GM04504 (cell line): ENCODE measurements at places on chromosomes 2 and 18.
A peak's percentile ranks its signal among the peaks of the same experiment; 100 is the strongest.

DNA sequence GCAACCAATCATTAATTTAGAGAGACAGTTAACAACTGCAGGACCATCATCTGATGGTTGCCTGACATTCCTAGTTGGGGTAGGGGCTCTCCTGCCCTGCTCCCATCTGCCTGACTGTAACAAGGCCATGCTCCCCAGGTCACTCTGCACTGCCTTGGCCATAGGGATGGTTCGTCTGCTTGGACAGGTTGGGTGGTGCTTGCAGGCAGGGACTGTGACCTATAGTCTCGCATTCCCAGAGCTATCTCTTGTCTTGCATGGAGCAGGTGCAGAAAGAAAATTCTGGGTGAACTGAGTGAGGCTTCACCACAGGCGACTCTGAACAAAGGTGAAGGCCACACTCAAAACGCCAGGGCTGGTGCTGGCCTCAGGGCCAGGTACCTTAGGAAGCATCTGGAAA, 64.7 kb downstream of the EMILIN2 start:
- DNase-seq: no peak

- DNase-seq: no peak
Measured at GRCh38 chr2:202378662-202379358, 2.7 kb downstream of the BMPR2 start.

DNA sequence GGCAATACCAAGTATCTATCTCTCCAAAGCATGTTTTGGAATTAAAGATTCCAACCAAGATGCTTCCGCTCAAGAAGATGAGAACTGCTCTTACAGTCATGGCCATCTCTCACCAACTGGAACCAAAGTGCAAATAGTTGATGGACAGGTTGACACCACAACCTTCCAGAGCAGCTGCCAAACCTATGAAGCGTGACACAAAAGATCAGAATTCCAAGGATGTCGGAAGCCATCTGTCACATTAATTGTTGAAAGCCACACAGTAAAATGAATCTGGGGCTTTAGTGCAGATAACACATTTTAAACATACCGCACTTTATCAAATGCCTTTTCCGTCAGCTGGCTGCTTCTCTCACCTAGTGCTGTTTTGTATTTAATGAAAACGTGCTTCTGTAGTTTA, 195.7 kb downstream of the CDH20 start:
- DNase-seq: no peak

- DNase-seq: no peak
Measured at GRCh38 chr2:171858397-171858958, 35.6 kb downstream of the SLC25A12 start.

DNA sequence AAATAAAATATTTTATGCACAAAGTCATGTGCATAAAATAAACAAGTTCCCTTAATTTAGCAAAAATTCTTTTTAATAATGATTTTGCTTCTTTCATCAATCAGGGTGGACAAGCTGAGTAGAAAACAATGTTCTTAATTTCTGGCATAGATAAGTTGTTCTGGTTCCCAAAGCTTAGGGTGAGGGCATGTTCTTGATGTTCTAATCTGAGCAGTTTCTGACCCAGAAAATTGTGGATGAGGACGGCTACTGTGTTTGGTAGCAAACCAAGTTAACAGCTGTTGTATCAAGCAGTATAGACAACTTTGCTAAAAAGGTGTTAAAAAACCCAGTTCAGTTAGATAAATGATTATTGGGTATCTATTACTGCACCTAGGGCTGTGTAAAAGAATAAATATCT, 158.9 kb downstream of the PDE1A start:
- DNase-seq: no peak

GRCh38 chr2:70552501-70553333, 909 bp downstream of the TGFA start:
- DNase-seq: no peak

DNA sequence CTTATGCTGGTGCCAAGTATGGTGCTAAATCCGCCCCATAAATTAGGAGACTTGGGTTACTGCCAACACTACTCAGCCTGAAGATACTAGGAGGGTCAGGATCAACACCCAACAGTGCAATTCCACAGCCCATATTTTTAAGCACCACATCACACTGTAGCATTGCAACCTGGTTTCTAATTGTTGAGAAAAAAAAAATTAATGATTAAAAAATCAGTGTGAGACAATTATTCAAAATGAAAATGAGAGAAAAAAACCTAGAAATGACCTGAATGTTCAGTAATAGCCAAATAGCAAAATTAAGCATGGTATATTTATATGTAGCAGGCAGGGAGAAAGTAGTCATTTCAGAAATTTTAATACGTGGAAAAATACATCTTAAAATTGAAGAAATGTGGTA, 29.2 kb upstream of the HNRNPLL start:
- DNase-seq: no peak

GRCh38 chr2:12032398-12032797, 286.0 kb downstream of the LPIN1 start:
- DNase-seq: no peak

- DNase-seq: no peak
Measured at GRCh38 chr18:7941533-7941932, 374.4 kb downstream of the PTPRM start.

DNA sequence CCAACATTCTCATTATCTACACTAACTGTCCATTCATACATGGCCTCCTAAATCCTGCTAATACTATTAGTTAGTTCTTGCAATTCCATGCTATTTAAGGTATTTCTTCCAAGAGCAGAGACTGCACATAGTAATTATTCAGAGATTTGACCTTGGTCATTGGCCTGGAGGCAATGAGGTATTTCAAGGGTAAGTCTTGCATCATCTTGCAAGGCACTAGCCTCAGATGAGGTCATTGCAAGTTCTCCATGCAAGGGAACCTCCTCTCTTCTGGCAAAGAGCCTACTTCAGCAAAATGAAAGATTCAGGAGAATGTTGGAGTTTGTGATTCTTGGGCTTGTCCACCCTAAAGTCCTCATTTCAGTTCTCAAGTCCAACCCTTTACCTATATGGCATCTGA, 48.5 kb upstream of the IKZF2 start:
- DNase-seq: no peak

- no peak for DNase-seq
Measured at GRCh38 chr2:168030862-168031624, 216.4 kb downstream of the STK39 start.

DNA sequence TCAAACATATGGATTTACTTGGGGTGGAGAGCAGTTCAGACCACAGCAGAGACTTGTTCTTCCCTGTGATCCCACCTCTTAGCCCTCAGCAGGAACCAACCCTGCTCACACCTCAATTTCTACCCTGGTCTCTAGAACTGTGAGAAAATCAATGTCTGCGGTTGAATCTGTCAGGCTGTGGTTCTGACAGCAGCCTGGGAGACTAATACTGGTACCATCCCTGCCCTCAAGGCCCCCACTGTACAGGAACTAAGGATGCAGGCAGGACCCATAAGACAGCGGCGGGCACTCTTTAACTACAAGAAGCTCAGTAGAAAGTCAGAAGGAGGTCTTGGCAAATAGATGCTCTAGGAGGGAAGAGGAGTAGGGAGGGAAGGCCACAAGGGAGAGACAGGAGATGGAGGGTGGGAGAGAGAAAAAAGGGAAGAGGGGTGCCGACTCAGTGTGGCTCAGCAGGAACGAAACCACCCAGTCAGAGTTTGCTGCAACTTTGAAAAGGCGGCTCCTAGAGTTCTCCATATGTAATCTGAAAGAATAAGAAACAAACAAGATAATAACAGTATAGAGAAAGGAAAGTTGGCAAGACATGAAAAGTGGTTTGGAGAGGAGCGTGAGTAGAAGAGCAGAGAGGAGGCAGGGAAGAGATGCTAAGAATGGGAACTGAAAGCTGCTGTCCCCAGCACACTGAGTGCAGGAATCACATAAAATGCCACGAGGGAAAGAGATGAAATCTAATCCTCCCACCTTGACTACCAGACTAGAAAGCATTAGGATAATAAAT, 323.9 kb upstream of the ID2 start:
- DNase-seq: no peak

GRCh38 chr2:84970210-84970867, 622 bp upstream of the KCMF1 start:
- DNase-seq: no peak

GRCh38 chr2:70931376-70932000, 4.2 kb upstream of the ATP6V1B1 start:
- no peak for DNase-seq

DNA sequence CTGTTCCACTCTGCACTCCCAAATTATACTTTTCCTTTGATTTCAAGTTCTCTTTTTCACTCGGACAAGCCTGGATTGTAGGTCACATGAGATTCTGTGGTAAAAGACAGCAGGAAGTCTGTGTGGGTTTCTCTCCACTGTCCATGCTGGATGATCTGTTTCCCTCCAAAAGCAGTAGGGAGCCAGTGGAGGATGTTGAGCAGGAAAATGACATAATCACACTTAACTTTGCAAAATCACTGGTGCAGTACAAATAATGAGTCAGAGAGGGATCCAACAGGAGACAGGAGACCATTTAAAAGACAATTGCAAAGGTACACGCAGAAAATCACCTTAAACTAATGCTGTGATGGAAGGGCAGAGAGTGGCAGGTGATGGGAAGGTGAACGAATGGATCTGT, 301.3 kb downstream of the ZNF407 start:
- peak; percentile 8 for DNase-seq

DNA sequence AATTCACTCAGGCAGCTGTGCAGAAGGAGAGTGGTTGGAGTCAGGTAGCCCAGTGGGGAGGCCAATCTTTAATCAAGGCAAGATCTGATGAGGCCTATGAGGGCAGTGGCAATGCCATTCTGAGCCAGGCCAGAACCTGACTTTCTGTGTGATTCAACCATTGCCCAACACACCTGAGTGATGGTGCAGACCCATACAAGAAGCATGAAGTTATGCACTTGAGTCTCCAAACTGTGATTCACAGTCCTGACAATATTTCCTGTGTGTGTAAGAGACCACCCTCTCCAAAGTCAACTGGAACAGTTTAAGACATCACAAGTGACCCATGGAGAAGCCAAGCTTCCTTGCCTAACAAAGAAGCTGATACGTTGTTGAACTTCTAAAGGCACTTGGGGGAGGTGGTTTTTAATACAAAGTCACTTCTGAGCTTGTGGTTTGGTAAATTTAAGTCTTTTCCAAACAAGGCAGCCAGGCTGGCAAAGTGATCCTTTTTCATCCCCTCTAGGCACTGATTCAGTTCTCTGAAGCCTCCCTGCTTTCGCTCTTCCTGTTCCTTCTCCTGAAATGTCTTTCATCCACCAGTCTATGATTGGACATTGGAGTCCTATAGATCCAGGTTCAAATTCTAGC, 49.0 kb downstream of the VSNL1 start:
- DNase-seq: no peak

GRCh38 chr2:130335226-130335625, 7.5 kb upstream of the IMP4 start:
- no peak for DNase-seq

DNA sequence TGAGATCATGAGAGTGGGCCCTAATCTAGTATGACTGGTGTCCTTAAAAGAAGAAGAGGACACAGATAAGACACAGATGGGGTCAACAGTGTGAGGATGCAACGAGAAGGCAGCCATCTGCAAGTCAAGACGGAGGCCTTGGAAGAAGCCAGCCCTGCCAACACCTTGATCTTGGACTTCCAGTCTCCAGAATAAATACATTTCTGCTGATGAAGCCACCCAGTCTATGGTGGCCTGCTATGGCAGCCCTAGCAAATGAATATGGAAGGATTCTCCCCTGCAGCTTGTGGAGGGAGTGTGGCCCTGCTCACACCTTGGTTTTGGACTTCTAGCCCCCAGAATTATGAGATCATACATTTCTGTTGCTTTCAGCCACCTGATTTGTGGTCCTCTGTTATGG, 12.3 kb downstream of the CTIF start:
- no peak for DNase-seq

GRCh38 chr2:236936446-236936940, 149.2 kb upstream of the COPS8 start:
- DNase-seq: no peak

GRCh38 chr2:20675701-20676352, 8.9 kb downstream of the GDF7 start:
- no peak for DNase-seq

DNA sequence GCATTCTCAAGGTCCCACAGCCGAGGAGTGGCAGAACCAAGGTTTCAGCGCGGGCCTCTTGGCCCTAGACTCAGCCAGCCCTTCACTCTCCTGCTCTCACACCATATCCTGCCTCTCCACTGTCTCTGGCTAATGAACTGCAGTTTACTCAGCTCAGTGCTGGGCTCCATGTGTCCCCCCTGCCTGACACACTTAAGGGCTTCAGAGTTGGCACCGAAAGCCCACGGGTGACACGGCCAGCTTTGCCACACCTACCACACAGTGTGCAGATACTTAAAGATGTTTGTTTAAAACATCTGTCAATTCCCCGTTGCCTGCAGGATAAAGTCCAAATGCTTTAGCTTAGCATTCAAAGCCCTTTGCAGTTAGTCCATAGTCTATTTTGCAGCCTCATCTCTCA, 241.2 kb downstream of the SEPTIN10 start:
- no peak for DNase-seq

- DNase-seq: no peak
Measured at GRCh38 chr2:83827618-83828017, 631.5 kb downstream of the SUCLG1 start.

GRCh38 chr2:45329045-45329677, 281.9 kb downstream of the SRBD1 start:
- no peak for DNase-seq

DNA sequence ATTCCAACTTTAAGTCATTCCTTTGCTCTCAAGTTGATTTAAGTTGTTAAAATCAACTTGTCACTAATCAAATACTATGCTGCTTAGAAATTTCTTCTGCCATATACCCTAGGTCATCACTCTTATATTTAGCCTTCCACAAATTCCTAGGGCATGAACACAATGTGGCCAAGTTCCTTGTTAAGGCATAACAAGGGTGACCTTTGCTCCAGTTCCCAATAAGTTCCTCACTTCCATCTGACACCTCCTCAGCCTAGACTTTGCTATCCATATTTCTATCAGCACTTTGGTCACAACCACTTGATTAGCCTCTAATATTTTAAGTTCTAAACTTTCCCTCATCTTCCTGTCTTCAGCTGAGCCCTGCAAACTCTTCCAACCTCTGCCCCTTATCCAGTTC, 9.9 kb upstream of the TMEM37 start:
- no peak for DNase-seq

GRCh38 chr18:55900380-55900779, 312.4 kb upstream of the TCF4 start:
- DNase-seq: no peak

DNA sequence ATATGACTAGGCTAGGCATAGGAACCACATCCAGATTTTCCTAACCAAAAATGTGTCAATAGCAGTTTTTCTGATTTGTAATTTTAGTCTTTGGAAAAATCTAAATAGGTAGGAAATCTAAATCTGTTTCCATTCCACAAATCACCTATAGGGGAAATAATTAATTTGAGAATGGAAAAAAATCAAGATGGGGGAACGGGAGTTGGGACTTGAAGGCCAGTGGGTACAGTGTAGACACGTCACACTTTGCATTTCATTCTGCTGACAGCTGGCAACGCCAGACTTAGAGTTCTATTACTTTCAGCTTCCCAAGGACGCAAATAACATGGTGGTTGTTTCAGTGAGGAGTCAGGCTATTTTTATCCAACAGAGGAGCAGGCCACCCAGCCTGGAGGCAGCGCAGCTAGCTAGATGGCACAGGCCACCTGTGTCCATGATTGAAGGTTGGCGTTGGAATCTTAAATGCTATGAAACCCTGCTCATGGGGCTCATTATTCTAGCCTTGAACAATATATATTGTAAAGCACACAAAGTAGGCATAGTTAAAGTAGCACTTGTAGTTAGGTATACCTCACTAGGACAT, 23.4 kb downstream of the HNRNPA3 start:
- DNase-seq: no peak

- peak; percentile 84 for DNase-seq
Measured at GRCh38 chr2:188984680-188985079, 10.5 kb downstream of the COL3A1 start.
